ENCODE measurements at places on chromosomes 2 and 18.

GRCh38 chr2:76330865-76331264 lies 620.1 kb upstream of the GCFC2 start:
- no peak for DNase-seq

- DNase-seq, result no peak
Measured at GRCh38 chr2:44843641-44844310, 97.7 kb upstream of the SIX3 start.

- no peak for DNase-seq
Measured at GRCh38 chr18:64402636-64403035, 253.7 kb upstream of the LINC00305 start.

GRCh38 chr2:108222261-108222660 lies 17.5 kb upstream of the SULT1C3 start:
- no peak for DNase-seq

- no peak for DNase-seq
Measured at GRCh38 chr2:238848691-238848975, 748 bp downstream of the TWIST2 start.

GRCh38 chr2:148515976-148516375 lies 128.6 kb upstream of the EPC2 start:
- no peak for DNase-seq

- DNase-seq, result no peak
Measured at GRCh38 chr2:102657770-102658169, 38.4 kb downstream of the SLC9A2 start.

GRCh38 chr18:58180172-58180571 lies 136.1 kb downstream of the NEDD4L start:
- no peak for DNase-seq

DNA sequence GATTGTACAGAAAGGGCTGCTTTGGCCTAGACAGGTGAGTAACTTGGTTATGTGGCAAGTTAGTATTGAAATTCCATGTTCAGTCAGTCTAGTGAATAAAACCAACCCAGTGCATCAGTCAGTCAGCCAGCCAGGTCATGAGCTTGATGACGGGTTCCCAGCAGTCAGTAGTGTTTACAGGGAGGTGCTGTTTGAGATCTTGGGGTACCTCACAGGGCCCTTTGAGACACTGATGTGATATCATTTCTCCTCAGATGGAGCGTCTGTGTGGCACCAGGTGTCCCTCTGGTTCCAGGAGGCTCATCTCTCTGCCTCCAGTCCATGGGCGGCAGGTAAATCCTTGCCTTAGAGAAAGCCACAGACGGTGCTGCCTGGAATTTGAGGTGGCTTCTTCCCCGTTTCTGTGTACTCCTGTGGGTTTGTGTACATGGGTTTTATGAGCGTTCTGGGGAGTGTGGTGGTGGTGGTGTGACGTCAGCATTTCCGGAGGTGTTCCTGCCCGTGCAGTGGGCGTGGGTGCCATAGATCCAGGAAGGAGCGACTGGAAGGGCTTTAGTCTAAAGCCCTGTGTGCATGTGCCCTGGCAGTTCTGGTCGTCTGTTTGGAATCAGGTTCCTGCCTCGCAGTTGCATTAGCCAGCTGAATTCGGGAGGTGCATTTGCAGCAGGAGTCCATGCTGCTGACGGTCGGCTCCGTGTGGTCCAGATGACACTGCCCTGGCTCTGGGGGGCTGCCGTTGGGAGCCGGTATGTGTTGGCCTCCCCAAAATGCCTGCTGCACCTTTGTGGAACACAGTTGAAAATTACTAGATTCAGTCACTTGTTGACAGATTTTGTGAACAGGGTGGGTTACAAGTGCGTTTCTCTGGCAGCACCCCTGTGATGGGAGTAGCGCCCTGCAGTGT lies 2.1 kb downstream of the CTDP1 start:
- peak; percentile 49 for DNase-seq

DNA sequence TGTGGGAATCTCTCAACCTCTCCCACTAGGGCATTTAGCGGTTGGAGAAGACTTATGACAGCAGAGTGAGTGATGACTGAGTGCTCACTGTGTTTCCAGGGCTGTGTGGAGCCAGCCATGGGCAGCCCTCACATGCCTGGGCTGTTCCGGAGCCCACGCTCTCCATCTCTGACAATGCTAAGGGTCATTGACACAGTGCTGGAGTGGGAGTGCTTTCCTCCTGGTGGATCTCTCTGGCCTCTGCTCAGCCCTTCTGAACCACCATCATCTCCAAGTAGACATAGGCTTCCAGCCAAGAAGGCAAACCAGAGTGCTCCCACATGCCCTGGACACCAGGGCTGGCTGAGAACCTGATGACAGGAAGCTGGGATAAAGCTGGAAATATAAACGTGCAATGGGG lies 33.1 kb upstream of the TWIST2 start:
- no peak for DNase-seq

GRCh38 chr18:56709463-56709862 lies 58.3 kb downstream of the WDR7 start:
- DNase-seq, result peak; percentile 20

DNA sequence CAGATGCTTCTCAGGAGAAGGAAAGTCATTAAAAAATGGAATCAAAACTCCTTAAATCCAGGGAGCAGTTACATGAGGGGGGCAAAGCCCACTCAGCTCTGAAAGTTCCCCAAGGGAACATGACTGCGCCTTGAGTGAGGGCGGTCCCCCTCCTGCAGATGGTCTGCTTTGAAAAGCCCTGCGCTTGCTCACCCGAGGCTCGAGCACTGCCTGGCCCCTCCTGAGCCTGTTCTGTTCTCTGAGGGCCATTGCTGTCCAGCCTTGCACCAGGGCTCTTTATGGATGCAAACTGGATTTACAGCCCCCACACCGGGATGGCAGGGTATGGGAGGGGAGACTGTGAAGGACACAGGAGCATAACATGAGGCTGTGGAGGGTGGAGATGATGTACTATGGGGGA lies 37.8 kb upstream of the DNMT3A start:
- DNase-seq, result no peak

DNA sequence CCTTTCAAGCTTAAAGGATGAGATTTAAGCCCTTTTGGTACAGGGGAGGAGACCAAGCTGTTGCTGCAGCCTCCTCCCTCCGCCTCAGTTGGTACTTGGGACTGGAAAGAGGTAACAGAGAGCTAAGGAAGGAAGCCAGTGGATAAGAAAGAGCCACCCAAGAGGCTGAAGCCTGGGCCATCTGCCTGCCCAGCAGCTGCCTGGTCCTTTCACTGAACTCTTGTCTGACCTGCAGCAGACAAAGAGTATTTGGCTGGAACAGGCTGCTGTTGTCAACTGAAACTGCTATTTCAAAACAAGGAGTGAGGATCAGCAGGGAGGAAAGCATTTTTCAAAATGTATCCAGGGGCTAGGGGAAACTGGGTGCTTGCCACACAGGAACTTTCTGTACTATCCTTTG lies 30.3 kb downstream of the TNS1 start:
- no peak for DNase-seq

- no peak for DNase-seq
Measured at GRCh38 chr18:55228191-55228590, 268.9 kb upstream of the CCDC68 start.

DNA sequence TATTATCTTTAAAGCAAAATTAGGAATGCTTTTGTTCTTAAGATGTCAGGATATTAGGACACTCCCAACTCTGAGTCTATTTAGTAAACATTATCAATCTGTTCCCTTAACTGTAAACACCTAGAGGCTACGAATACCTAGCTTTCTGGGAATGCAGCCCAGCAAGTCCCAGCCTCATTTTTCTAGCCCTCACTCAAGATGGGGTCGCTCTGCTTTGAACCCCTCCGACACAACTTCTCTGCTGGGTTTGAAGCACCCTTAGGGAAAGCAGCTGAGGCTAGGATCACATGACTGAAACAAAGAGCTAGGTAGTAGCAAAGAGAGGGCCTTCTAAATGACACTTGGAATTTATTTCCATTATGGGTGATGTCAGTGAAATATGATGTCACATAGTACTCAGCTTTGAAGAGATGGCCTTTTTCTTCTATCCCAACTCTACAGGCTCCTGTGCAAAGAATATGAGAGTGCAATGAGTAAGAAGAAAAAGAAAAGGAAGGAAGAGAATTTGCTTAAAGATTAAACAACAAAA lies 114.7 kb downstream of the CSRNP3 start:
- DNase-seq, result no peak

GRCh38 chr18:3526421-3527354 lies 76.7 kb downstream of the TGIF1 start:
- no peak for DNase-seq

DNA sequence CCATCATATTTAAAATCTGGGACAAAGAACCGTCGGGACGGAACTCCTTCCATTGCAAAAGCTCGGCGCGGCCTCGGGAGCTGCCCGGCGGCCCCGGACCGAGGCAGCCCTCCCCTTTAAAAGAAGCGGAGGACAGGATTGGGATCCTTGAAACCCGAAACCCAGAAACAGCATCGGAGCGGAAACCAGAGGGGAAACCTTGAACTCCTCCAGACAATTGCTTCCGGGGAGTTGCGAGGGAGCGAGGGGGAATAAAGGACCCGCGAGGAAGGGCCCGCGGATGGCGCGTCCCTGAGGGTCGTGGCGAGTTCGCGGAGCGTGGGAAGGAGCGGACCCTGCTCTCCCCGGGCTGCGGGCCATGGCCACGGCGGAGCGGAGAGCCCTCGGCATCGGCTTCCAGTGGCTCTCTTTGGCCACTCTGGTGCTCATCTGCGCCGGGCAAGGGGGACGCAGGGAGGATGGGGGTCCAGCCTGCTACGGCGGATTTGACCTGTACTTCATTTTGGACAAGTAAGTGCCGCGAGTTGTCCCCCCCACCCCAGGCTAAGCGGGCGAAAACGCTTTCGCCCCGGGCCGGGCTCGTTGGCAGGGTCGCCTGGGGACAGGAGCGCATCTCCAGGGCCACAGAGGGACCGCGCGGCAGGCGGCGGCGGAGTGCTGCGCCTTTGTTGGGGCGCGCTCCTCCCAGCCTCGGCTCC lies at the start of gene ANTXR1:
ANTXR1 (plus strand) TSS at position 38 of the 698 bp plus-strand sequence; CDS start at position 359, 321 bp downstream.
- DNase-seq, result no peak

DNA sequence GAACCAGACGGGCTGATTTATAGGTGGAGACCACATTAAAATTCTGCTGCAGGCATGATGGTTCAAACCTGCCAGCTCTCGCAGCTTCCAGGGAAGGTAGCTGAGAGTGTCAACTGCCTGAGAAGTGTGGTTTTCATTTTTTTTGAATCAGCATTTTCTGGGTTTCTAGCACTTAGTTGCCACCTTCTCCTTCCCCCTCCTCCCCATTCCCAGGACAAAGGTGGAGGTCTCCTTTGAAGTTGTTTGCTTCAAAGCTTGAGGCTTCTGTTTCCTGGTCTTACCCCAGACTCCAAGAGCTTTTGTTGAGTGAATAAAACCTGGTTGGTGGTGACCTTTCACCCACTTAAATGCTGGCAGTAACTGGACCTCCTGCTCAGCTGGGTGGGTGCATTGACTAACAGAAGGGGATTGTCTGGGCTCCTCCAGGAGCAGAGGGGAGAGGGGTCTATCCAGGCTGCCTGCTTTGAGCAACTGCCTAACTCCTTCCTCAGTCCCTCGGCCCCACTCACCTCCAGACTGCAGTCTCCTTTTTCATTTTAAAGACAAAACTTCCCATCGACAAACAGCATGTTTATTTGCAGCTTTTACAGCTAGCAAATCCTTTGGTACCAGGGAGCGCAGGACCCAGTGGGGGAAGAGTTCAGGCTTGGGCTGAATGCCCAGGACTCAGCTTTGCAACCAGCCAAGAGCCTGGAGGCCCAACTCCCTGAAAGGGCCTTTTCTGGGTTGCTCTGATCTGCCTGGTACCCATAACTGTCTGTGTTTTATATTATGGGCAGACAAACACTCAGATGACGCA lies 3.5 kb downstream of the RHOB start:
- DNase-seq, result no peak

GRCh38 chr2:231200805-231201474 lies 2.5 kb downstream of the ARMC9 start:
- DNase-seq, result no peak

GRCh38 chr18:9653390-9653789 lies 39.0 kb upstream of the PPP4R1 start:
- DNase-seq, result no peak

DNA sequence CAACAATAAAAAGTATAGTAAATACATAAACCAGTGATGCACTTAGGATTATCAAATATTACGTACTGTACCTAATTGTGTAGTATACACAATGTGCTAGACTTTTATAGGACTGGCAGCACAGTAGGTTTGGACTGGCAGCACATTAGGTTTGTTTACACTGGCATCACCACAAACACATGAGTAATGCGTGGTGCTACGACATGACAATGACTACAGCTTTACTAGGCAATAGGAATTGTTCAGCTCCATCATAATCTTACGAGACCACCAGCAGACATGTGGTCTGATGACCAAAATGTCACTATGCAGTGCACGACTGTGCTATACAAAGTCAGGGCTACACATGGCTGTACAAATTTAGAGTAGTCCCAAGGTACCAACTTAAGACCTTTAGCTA lies 2.3 kb downstream of the MBOAT2 start:
- DNase-seq, result no peak

GRCh38 chr18:42051411-42051810 lies 96.4 kb downstream of the PIK3C3 start:
- DNase-seq, result no peak

DNA sequence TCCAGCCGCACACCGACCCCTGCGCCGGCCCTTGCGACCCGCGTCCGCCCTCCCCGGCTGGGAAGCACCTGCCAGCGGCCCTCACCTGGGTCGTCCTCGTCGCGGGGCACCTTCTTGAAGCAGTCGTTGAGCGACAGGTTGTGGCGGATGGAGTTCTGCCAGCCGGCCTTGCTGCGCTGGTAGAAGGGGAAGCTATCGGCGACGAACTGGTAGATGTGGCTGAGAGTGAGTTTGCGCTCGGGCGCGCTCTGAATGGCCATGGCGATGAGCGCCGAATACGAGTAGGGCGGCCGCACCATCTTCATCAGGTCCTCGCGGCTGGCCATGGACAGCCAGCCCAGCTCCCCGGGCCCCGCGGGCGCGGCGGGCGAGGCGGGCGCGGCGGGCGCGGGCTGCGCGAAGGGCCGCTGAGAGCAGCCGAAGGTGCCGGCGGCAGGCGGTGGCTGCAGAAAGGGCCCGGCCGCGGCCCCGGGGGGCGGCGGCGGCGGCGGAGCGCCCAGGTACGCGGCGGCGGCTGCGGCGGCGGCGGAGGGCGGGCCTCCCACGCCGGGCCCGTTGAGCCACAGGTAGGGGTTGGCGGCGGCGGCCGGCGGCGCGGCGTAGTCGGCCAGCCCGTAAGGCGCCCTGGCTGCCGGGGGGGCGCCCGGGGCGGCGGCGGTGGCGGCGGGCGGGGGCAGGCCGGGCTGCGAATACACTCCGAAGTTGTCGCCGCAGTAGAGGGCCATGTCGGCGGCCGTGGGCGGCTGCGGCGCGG lies 505 bp downstream of the FOXI3 start:
- peak; percentile 7 for DNase-seq

DNA sequence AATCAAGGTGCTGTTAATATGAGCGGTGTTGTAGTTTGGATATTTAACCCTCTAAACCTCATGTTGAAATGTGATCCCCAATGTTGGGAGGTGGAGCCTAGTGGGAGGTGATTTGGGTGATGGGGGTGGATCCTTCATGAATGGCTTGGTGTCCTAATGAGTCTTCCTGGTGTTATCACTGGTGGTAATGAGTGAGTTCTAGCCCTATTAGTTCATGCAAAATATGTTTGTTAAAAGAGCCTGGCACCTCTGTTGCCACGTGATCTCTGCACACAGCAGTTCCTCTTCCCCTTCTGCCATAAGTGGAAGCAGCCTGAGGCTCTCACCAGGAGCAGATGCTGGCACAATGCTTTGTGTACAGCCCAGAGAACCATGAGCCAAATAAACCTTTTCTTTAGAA lies 158.4 kb downstream of the FMNL2 start:
- no peak for DNase-seq
